Left ventricle myocardium superior (tissue), 1 donor: ENCODE measurements at places on chromosomes 13 and 19. TPM values are rescaled to one million over a fixed set of nuclear protein-coding genes. Genes with fewer than 3 reads are reported as not detected.

Gene CEACAM6
- total RNA-seq: not detected

Gene KLK1
- not detected for total RNA-seq

DNA sequence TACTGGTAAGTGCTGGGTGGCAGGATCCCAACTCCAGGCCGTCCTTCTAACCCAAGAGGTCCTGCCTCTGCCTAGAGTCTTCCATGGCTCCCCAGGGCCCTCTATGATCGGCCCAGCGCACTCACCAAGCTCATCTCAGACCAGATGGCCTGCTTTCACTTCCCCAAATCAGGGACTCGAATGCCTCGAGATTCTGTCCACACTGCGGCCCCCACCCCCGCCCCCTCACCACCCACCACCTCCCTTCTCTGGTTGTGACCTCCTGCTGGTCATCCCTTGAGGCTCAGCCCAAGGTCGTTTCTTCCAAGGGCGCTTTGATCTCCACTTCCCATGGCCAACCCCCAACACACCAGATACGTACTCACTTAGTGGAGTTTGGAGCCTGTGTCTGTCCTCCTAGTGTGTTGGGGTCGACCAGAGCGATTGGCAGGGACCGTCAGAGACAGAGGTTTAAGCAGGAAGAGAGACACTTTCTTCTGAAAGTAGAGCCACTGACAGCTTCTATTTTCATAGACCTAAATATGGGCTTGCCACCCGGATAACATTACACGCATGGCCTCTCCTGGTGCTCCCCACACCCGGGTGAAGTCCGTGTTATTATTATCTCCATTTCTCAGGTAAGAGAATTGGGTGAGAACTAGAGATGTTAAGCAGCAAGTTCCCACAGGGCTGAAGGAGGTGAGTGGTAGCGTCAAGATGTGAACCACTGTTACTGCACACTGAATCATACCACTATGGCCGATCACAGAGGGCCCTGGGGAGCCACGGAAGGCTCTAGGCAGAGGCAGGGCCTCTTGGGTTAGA is at the start of gene FCER2:
Gene FCER2, minus strand, starts transcription at position 478 of the 804 bp plus-strand sequence. CDS start 2,371 bp downstream, outside the sequence.
- DNase-seq: no peak

DNA sequence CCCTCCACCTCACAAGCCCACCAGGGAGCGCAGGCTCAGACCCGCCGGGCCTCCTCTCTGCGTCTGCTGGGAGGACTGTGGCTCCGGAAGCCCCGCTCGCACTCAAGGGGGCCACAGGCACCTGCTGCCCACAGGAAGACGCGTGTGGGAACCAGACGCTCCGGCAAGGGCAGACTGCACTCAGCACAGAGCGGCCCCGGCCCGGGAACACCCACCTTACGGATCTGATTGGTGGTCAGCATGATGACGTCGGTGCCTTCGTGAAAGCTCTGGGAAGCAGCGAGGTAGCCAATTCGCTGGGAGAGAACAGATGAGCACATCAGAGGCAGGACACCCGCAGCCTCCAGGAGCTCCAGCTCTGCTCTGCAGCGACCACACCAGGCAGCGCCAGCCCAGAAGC is 14.6 kb downstream of the AP3D1 start:
- no peak for DNase-seq

DNA sequence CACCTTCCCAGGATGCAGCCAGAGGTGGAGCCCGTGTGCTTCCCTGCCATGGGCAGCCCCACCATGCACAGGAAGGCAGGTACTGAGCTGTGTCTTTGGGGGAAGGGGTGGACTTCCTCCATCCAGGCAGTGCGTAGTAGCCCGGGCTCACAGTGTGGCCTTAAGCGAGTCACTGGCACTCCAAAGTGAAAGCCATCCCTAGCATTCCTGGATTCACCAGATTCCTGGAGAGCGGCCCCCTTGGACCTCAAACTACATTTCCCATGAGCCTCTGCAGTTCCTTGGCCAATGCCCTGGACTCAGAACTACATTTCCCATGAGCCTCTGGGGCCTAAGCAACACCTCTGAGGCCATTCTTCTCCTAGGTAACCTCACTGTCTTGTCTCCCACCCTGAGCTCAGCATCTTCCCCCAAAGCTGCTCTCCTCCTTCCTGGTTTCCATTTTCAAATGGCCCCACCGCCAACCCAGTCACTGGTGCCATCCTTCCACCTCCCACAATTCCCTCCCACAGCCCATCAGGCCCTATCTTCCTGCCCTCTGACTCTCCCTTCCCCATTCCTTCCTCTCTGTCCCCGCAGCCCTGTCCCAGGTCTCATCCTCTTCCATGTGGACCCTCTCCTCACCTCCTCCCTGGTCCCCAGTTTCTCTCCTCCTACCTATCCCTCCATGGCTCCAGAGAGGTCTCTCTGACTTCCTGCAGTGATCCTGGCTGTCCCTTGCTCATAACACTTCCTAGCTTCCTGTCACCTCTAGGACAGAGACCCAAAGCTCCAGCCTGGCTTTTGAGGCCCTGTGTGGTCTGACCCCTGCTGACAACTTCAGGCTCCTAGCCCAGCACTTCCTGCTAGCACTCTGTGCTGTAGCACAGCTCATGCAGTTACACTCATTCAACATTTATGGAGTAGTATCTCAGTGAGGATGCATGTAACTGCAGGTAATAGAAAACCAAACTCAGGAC is at the start of gene C19orf81:
Gene C19orf81, plus strand, starts transcription at position 13 of the 959 bp plus-strand sequence. Its CDS starts 0 bp downstream, at position 13.
- no peak for DNase-seq

DNA sequence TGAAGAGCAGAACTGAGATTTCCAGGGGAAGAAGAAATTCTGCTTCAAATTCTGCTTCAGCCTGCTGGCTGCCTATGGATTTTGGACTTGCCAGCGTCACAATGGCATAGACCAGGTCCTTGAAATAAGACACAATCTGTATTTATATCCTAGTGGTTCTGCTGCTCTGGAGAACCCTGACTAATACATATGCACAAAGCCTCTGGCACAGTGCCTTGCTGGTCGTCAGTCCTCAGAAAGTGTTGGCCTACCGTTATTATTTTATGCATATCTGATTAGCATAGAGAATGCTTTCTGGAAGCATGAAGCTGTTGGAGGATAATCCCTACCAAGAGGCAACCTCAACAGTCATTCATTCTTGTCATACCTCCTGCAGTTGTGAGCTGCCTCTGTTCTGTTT is 213.7 kb downstream of the B3GLCT start:
- no peak for DNase-seq
